ENCODE measurements at places on chromosomes 12 and 14. TPM values are rescaled to one million over a fixed set of nuclear protein-coding genes. Genes with fewer than 3 reads are reported as not detected.

KCNK13 gene
- 0.15 TPM for total RNA-seq

PCED1B gene
- 54.7 TPM for total RNA-seq

DTX3 gene
- total RNA-seq, result 18.1 TPM

CCDC88C gene
- 6.2 TPM for total RNA-seq

EXOC3L4 gene
- 0.94 TPM for total RNA-seq

NEMP1 gene
- total RNA-seq, result 18.6 TPM

KCNC2 gene
- not detected for total RNA-seq

PIWIL1 gene
- total RNA-seq, result not detected

XRCC3 gene
- total RNA-seq, result 32.1 TPM

CLEC2A gene
- total RNA-seq, result not detected

OR4L1 gene
- total RNA-seq, result not detected

SLC38A1 gene
- 66.7 TPM for total RNA-seq

MUCL1 gene
- total RNA-seq, result not detected

GYS2 gene
- not detected for total RNA-seq

CCER1 gene
- not detected for total RNA-seq

PCNX1 gene
- 17.1 TPM for total RNA-seq

HAL gene
- total RNA-seq, result 0.06 TPM

FGF6 gene
- total RNA-seq, result not detected

DPY19L2 gene
- total RNA-seq, result 1.7 TPM

AMDHD1 gene
- total RNA-seq, result 2.8 TPM

SUSD6 gene
- total RNA-seq, result 6.3 TPM

SOX5 gene
- not detected for total RNA-seq

SERPINA5 gene
- total RNA-seq, result 0.29 TPM

PRH1 gene
- total RNA-seq, result 3.2 TPM

FUT8 gene
- total RNA-seq, result 13.4 TPM

NKX2-1 gene
- total RNA-seq, result 0.06 TPM

SOCS2 gene
- 26.8 TPM for total RNA-seq

KLRB1 gene
- total RNA-seq, result not detected
